ENCODE measurements at places on chromosomes 6 and 20.

DNA sequence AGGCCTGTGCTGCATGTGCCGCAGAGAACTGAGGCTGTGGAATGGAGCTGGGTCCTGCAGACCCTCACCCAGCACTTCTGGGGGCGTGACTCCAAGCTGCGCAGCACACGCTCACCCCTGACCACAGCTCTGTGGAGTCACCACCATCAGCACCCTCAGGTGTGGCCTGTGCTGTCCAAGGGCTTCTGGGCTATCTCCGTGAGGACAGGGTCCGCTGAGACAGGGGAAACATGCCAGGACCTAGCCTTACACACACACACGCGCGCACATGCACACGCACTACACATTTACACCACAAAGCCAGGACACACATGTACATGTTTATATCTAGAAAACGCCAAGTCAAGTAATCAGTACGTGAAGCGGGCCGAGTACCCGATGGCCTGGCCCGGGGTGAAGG lies 26.8 kb upstream of the TCFL5 start:
- DNase-seq = no peak

DNA sequence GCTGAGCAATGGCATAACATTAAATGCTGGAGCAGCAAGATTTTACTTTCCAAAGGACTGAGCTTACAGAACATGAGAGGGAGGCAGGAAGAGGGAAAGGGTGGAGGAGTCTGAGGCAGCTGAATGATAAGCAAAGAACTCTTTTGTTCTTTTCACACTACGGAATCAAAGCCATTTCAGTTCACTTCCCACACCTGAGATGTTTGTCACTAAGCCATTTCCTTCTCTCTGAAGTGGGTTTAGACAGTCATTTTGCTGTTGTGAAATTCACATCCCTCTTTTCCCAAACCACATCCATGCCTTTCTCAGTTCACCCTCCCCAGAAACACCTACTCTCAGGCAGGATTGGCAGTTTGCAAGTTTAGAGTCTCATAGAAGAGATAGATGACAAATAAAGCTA lies 267.9 kb downstream of the ADGRG6 start:
- DNase-seq = peak; percentile 31

DNA sequence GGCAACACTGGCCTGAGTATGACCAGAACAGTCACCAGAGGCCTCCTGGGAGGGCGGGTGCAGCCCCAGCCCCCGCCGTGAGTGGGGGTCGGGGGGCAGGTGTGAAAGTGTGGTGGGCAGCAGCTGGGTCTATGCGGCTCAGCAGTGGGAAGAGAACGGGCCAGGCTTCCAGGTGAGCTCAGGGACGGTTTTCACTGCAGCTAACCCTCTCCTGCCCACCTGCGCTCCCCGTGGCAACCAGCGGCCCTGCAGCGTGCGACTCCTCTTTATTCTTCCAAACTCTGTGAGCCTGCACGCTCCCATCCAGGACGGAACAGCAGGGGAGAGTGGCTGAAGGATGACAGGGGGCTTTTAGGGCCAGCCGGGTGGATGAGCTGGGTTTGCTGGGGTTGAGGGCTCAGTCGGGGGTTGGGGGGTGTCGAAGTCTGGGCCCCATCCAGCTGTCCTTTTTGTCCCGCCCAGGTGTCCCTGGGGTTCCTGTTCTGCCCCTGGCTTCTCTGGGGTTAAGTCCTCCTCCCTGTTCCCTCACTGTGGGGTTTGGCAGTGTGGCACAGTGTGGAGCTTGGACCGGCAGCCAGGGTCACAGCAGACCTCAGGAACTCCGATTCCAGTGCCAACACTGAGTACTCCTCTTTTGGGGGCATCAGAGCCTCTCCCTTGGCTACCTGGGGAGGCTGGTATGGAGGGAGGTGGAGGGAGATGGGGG lies 859 bp upstream of the BIRC7 start:
- peak; percentile 17 for DNase-seq

DNA sequence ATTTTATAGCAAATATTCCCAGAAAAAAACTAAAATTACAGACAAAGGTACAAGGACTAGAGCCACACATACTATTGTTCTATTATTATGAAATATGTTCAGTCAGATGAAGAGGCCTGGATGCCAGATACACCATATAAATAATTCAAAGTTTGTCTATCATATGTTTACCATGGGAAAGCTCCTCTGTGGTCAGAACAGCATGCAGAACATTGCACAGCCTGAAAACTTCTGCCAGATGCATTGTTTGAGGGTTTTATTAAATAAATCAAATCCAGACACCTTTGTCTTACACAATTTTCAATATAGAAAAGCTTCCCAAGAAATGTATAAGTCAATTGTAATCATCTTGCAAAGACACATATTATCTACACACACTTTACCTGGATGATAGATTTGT lies 35.0 kb upstream of the COL21A1 start:
- no peak for DNase-seq

DNA sequence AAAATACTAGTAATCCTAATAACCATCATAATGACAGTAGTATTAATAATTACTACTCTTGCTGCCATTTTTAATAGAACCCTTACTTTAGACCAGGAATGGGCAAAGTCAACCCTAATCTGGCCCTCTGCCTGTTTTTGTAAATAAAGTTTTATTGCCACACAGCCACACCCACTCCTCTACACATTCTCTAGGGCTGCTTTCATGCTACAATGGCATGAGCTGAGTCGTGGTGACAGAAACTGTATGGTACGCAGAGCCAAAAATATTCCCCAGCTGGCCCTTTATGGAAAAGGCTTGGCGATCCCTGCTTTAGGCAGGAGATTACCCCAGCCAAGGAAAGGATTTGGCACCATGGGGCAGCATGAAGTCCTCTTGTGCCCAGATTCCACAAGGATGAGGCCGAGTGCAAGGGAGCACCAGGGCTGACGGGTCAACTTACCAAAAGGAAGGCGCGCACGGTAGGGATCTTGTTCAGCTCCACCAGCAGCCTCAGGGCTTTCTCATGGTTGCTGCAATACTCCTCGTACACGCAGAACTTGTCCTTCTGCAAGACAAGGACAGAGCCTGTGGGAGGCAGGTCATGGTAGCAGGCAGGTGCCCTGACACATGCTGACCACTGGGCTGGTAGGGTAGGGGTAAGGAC lies 93.6 kb downstream of the PREX1 start:
- peak; percentile 15 for DNase-seq

- DNase-seq = peak; percentile 55
Observed at GRCh38 chr6:87561017-87561416, 28.8 kb downstream of the RARS2 start.

DNA sequence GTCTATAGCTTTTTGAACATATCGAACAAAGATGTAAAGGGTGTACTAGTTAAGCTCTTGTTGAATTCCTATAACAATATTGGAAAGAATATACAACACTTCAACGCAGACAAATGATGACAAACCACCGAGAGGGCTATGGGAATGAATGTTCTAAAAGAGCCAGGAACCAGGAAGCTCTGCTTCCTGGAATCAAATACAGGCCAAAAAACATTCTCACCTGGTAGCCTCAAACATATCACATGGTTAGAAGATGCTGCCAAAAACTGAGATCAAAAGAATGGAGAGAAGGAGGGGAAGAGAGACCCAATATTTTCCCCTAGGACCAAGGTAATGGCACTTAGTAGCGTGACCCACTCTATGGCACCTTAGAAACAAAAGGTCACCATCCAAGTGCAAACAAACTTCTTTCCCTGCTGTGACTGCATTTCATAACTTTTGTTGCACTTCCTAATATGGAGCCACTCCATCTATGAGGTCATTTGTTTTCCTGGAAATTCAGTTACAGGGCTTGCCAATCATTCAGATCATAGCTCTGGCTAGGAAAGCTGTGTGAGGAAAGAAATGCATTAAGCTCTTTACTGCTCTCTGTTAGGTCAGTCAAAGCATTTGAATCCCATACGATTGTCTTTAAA lies 199.2 kb upstream of the NT5E start:
- DNase-seq = peak; percentile 1

DNA sequence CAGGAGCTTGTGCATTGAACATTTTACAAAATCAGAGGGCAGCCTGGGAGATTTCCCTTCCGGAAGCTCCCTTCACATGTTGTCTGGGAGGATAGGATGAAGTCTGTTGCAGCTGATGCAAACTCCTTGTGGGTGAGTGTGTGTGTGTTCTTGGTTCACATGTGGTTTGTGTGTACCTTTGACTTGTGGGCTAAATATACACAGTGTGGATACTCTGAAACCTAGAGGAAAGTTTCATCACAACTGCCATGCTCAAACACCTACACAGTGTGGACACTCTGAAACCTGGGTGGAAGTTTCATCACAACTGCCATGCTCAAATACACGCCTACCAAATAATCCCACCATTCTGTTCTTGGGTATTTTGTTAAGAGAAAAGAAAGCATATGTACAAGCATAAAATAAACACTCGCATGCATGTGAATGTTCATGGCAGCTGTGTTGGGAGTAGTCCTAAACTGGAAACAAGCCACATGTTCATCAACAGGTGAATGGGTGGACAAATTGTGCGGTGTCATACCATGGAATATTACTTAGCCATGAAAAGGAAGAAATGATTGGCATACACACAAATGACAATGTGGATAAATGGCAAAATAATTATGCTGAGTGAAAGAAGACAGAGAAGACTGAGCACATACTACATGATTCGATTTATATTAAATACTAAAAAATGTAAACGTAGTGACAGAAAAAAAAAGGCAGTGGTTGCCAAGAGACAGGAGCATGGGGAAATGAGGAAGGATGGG lies 1.8 kb downstream of the SCP2D1 start:
- no peak for DNase-seq

- DNase-seq = no peak
Observed at GRCh38 chr20:22687676-22688349, 103.4 kb upstream of the FOXA2 start.

GRCh38 chr6:16840725-16841124 lies 79.5 kb upstream of the ATXN1 start:
- no peak for DNase-seq

DNA sequence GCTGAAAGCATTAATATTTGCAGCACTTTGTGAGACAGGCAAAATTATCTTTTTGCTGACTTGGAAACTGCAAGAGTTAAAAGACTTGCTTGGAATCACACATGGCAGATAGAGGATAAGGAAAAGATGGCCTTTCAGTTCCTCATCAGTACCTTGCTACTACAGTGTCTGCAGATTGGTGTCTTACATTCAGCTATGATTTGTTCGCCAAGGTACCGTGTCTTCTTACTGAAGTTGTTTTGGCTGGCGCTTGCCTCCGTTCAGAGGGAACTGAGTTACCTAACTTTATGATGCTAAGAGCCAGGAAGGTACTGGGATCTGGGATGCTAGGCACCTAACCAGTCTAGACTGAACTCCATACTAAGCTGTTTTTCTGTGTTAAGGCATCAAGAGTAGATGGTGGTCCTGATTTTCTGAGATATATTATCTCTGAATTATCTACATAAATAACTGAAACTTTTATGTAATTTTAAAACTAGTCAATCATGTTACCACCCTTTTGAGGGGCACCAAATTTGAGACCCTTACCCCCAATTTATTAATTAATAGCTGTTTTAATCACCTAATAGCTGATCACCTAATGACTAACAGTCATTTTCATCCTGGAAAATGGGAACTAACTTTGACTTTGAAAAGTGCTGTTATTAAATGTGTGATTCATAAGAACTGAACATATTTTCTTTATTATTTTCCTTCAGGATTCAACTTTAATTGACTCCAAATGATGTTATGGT lies 2.5 kb downstream of the WTAP start:
- peak; percentile 29 for DNase-seq

- DNase-seq = no peak
Observed at GRCh38 chr6:43298565-43299337, 691 bp downstream of the SLC22A7 start.

- DNase-seq = no peak
Observed at GRCh38 chr20:22762576-22763256, 178.3 kb upstream of the FOXA2 start.

DNA sequence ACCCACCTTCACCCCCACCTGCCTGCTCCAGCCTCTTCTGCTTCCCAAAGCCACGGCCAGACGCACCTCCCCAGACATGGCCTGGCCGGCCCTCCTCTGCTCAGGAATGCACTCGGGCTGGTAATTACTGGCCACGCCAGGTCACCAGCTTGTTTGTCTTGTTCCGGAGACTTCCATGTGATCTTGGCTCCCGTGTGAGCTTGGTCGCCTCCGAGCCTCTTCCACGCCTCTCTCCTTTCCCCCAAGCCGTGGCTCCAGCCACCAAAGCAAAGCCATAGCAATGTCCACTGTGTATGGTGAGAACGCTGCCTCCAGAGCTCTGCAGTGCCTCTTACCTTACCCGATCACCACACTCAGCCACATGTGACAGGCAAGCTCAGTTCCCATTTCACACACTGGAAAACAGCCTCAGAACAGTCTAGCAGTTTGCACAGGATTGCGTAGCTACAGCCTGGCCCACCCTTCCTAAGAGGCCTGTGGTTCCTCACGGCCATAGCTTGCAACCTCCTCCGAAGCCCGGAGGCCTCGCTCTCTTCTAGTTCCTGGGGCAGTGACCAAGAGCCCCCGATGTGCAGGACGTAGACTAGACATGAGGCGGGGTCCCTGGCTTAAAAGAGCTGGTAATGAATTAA lies 48.1 kb upstream of the AFDN start:
- no peak for DNase-seq

DNA sequence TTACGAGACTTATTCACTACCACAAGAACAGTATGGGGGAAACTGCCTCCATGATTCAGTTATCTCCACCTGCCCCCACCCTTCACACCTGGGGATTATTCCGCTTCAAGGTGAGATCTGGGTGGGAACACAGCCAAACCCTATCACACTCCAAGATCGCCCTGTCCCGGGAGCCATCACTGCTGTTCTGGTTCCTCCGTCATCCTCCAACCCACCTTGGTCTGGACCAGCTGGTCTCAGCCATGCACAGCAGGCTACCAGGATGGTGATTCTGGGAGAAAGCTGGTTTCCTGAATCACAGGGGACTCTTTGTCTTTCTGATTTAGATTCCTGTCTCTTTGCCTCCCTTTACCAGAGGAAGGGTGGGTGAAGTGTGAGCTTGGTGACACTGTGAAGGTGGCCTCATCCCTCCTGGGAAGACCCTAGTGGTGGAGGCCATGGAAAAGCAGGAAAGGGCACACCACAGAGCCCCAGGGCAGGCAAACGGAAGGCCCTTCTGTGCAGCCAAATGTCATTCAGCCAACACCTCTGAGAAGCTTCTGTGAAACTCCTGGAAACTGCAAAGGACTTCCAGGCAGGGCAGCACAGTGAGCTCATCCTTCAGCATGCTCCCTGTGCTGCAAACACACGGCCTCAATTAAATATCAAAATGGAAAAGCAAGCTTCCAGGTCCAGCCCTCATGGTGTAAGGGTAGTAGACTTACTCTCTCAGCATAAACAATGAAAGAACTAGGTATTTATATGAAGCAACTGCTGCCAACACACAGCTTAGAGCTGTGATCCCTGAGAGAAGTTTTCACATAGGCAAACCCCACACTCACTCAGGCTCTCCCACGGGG lies 169.8 kb downstream of the ANKRD60 start:
- no peak for DNase-seq

- no peak for DNase-seq
Observed at GRCh38 chr6:135647521-135647920, 150.0 kb upstream of the AHI1 start.

All from EH (cell line).